ENCODE measurements at places on chromosomes 7 and 10.

- DNase-seq, result no peak
Observed at GRCh38 chr10:11866199-11866925, 43.2 kb downstream of the PROSER2 start.

- no peak for DNase-seq
Observed at GRCh38 chr10:111716032-111716431, 467.5 kb downstream of the GPAM start.

GRCh38 chr10:14554491-14555205 is 220.0 kb downstream of the FAM107B start:
- DNase-seq, result no peak

- no peak for DNase-seq
Observed at GRCh38 chr7:45391618-45392451, 182.3 kb upstream of the ADCY1 start.

GRCh38 chr10:89296220-89296648 is 5.6 kb upstream of the IFIT2 start:
- no peak for DNase-seq

GRCh38 chr10:58326967-58327381 is 7.8 kb upstream of the UBE2D1 start:
- DNase-seq, result peak; percentile 61

DNA sequence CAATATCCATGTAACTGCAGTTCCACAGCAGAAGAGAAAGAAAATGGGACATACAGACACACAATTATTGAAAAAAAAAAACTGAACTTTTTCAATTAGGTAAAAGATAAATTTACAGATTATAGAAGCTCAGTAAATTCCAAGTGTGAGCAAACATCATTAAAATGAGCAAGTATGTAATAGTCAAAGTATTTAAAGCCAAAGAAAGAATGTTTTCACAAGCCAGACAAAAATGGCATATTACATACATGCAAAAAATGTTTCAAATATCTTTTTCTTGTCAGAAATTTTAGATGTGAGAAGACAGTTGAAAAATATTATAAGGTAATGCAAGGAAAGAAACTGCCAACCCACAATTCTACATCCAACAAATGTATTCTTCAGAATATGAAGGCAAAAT is 150.2 kb upstream of the AKR1E2 start:
- DNase-seq, result no peak

DNA sequence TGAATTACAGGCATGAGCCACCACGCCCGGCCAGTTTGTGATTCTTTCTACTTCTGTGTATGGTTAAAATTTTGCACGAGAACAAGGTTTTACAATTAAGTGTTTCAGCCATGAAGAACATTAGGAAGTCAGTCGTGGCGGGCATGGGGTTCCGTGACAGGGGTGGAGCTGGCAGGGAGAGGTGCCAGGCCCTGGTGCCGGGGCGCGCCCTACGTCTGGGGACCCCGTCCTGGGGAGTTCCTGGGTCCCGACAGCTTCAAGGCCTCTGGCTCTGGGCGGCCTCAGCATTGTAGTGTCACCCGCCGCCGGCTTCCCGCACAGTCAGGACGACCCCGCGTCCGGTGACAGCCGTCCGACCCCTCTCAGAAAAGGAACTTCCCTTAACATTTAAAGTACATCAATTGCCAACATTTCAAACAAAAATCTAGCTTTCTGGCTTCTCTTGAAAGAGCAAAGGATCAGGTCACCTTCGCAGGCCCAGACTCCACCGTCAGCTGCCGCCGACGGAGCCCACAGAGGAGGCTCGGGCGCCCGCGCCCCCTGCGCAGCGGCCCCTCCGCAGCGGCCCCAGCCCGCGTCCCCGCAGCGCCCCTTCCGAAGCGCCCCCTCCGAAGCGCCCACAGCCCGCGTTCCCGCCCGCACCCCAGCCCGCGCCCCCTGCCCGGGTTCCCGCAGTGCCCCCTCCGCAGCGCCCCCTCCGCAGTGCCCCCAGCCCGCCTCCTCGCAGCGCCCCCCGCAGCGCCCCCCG is 23.2 kb upstream of the MKI67 start:
- no peak for DNase-seq

DNA sequence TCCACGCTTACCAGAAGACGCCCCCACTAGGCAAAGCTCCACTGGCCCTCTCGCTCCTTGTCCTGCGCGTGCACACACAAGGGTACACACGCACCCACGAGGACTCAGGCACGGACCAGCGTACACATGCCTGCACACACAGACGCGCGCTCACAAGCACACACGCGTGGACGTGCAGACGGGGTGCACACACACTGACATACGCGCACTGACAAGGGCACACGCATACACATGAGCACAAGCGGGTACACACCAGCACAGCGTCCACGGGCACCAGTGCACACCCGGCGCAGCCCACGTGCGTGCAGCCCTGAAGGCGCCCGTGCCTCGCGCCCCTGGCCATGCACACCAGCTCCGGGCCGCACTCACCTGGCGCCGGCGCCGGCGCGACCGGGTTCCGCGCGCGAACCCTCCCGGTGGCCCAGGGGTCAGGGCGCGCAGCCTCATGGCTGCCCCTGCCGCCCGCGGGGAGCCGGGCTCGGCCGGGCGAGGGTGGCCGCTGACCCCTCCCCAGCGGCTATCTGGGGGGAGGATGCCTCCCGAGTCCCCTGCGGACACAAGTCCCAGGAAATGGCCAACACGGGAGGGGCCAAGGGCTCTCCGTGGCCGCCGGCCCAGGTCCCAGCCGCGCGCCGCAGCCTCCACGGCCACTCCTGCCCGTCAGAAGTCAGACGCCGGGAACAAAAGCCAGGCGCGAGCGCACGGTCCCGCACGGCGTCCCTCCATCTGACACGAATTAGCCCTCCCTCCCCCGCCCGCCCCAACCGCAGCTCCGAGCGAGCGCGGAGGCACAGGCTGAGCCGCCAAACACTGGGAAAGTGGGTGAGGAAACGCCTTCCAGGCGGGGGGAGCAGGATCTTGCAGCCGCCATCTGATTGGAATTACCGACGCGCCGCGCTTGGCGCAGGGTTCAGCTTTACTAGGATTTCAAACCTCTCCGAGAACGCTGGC is 45.0 kb downstream of the TNS3 start:
- peak; percentile 79 for DNase-seq

DNA sequence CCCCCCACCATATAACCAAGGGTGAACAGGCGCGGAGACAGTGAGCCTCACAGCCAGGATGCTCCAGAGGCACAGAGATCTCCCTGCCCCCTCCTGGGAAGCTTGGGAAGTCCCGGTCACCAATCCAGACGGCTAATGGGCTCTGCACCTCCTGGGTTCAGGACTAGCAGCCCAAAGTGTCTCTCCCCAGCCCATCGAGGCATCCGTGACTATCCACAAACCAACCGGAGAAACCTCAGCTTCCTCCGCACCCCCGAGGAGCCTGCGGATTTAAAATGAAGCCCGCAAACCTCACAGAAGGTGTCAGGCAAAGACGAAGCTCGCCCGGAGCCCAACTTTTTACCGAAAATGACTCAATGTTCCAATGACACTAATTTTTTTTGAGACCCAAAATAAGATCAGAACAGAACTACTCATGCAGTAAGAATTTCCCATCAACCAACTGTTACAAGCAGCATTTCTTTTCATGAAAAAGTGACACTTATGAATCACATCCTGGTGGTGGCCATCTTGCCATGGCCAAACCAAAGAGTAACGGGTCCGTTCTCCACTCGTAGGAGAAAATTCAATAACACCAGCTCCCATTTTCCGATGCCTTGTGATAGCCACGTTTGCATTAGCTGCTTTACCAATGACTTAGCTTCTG is 6.0 kb downstream of the PDGFA start:
- DNase-seq, result no peak

GRCh38 chr7:47333959-47334358 is 248.0 kb downstream of the TNS3 start:
- peak; percentile 53 for DNase-seq

DNA sequence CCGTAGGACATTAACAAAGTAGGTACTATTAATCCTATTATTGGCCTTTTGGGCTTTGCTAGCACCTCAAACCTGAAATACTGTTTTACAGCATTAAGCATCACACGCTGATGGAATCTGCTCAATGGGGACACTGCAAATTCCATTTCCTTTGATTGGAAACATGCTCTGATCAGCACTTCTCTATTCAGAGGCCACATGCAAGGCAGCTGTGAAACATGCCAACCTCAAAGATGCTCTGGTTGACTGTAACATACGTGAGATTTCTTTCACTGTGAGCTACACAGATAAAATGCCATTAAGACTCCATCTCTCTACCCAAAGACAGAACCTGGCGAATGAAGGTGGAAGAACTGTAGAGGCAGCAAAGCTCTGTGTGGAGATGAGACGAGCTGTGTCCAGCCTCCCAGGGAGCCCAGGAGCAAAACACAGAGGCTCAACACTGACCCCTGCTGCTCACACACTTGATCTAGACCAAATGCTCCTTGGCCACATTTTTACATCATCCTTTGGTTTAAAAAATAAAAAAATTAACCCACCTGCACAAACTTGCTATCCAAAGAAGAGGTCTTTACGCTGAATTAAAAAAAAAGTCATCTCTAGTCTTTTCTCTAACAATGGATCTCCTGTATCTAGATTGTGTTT is 8.0 kb downstream of the RSU1 start:
- no peak for DNase-seq

DNA sequence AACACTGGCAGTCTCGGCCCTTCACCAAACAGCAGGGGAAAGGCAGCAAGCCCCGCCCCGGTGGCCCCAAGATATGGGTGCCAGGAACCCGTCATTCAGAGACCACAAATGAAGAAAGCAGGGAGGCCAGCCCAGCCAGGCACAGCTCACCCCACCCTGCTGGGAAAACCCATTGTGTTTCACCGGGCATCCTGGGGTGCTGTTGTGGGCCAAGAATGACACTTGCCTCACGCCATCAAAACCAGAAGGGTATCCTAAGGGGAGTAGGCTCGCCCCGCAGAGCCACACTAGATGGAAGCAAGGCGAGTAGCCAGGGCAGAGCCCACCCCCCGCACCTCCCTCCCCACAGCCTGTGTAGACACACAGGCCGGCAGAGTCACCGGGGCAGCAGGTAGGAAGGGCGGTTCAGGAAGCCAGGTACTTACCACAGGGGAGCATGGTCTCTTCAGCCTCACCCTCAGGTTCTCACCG is 72.5 kb upstream of the KCNMA1 start:
- no peak for DNase-seq

- no peak for DNase-seq
Observed at GRCh38 chr7:24715661-24716479, 41.4 kb downstream of the GSDME start.

DNA sequence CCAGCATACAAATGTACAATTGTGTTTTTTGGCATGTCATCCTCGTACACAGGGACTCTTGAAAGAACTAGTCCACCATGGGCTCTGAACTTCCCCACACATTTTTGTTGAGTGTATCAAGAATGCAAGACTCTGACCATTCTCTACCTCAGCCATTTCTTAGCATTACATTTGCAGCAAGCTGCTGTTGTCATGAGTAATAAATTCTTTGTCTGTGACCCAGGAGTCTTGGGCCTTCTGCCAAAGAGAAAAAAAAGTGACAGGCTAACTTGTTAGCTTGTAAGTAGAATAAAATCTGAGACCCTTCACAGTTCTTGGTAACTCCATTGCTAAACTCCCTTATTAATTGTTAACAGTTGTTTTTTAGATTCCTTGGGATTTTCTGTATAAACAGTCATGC is 542.3 kb upstream of the MBL2 start:
- DNase-seq, result no peak

GRCh38 chr10:68221196-68221595 is 10.7 kb downstream of the ATOH7 start:
- DNase-seq, result no peak

DNA sequence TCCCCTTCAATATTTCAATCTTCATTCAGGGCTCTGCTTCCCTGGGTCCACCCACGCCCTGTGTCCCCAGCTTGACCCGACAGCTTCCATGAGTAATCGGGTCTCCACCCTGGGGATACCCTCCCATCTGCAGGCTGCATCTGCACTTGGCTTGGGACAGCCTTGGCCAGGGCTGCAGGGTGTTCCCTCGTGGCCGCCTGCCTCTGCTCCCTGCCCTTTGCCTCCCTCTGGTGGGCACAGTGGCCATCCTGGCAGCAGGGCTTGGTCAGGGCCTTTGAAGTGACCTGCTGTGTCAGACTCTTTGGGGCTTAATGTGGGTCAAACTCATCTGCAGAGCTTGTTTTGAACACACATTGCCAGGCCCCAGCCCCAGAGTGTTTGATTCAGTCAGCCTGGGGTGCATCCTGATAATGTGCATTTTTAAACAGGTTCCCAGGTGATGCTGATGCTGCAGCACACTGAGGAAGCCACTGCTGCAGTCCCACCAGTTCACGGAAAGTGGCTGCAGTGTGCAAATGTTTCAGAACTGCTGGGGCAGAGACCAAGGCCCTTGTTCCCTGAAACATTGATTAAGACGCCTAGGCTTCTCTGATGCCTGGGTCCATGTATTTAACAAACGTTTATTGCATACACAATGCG is 80.7 kb upstream of the SEC61G start:
- DNase-seq, result peak; percentile 76

- DNase-seq, result no peak
Observed at GRCh38 chr7:101094791-101095375, 9.6 kb downstream of the TRIM56 start.

DNA sequence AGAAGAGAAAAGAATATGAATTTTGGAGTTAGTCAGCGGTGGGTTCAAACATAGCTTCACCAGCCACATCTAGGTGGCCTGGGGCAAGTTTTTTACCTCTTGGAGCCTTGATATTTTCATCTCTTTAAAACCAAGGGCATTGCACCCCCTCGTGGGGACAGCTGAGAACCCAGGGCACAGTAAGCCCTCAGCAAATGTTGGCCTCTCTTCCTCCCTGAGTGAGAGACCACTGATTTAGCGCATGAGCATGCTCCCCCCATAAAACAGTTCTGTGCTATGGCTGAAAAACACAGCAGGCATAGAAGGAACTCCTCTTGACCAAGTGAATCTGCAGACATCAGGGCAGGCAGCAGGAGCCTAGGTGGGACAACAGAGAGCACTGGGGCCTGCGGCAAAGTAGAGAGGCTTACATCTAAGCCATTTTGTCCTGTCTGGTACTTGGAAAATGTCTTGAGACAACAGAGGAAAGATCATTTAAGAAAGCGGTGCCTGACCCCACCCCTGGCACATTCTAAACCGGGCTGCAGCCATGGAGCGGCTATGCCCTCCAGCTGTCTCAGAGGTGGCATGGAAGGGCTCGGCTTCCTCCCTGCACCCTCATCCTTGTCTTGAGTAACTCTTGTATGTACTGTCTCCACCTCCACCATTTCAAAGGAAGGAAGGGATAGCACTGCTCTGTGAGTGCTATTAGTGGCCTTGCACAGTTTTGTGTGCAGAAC is 94.7 kb downstream of the ARHGAP22 start:
- DNase-seq, result no peak

DNA sequence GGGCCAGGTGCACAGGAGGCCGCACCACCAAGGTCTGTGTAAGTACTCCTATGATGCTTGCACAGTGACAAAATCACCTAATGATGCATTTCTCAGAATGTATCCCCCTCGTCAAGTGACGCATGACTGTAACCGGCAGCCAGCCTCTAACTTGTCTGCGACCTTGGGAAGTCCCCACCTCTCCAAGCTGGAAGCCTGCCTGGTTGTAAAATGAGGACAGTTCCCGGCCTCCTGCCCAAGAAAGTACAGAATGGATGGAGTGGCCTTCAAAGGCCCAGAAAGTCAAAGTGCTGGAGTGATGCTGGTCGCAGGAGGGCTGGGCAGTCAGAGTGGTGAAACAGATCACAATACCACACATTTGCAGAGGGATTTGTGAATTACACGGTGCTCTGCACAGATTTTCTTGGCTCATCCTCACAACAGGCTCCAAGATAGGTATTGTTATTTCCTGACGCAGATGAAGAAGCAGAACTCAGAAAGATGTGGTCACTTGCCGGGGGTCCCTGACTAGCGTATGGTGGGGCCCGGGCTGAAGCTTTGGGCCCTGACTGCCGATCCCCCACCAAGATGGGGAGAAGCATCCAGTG is 22.8 kb downstream of the SPOCK2 start:
- DNase-seq, result no peak

GRCh38 chr7:1055956-1056784 is 11.8 kb downstream of the GPR146 start:
- DNase-seq, result no peak

All from sciatic nerve (tissue), 2 donors.